ENCODE measurements at places on chromosomes 4 and X. TPM values are rescaled to one million over a fixed set of nuclear protein-coding genes. Genes with fewer than 3 reads are reported as not detected.

Gene GPC3
- 0.08 TPM for total RNA-seq

- no peak for DNase-seq
Observed at GRCh38 chr4:159542296-159542695, 439.4 kb downstream of the RAPGEF2 start.

Gene EMCN
- not detected for total RNA-seq

Gene TSC22D3
- 112 TPM for total RNA-seq

DNA sequence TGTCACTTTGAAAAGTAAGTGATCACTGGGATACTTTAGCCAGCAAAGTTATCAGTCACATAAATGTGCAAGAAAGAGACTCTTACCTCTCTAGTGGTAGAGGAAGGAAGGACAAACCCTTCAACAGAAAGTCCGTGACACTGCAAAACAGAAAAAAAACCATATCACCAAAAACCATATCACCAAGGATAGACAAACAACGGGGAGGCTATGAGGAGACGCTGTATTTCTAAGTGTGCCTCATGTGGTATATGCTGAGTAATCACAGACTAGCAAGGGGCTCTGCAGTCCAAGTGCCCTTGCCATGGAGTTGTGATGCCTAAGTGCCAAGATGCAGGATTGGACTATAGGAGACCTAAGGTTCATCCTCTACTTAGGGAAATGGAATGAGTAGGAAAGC lies 11.5 kb upstream of the HDAC8 start:
- DNase-seq = no peak

Gene CRMP1
- total RNA-seq = 0.35 TPM

DNA sequence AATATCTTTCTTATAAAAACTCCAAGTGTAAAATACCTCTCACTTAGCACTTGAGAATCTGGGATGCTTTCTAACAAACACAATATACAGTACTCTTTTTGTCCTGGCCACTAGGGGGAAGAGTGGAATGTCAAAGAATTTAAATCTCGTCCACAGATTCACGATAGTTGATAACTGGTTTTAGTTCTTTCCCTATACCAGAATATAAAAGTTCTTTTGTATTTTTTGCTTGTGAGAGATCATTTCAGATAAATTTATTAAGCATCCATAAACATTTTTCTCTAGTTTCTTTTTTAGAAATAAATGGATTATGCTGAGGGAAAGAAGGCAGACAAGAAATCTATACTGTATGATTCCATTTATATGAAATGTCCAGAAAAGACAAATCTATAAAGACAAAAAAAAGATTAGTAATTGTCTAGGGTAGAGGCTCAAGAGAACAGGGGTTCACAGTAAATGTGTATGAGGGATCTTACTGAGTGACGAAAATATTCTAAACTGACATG lies 50.4 kb downstream of the MGARP start:
- DNase-seq = no peak

Measured in activated CD4-positive, alpha-beta memory T cell treated with anti-CD3 and anti-CD28 coated beads, Interleukin-2, amount 10 ng/mL, durations not matched to agents 7 days and 5 days (primary cell).